EL (cell line): ENCODE measurements at places on chromosomes 2 and 18.

DNA sequence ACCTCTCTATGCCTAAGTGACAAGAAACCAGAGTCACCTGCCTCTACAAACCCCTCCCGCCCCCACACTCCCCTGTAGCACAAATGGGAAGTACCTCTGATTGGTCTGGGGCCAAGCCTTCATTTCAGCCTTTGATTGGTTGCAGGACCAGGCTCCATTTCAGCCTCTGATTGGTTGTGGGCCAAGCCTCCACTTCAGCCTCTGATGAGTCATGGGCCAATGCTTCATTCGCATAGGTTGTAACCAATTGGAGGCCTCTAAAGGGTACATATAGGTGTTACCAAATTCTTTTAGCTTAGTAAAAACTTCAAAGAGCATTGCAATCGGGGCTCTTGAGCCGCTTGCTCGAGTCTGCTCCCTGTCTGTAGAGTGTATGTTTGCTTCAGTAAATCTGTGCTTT is 25.0 kb downstream of the CCDC102B start:
- DNase-seq = no peak

DNA sequence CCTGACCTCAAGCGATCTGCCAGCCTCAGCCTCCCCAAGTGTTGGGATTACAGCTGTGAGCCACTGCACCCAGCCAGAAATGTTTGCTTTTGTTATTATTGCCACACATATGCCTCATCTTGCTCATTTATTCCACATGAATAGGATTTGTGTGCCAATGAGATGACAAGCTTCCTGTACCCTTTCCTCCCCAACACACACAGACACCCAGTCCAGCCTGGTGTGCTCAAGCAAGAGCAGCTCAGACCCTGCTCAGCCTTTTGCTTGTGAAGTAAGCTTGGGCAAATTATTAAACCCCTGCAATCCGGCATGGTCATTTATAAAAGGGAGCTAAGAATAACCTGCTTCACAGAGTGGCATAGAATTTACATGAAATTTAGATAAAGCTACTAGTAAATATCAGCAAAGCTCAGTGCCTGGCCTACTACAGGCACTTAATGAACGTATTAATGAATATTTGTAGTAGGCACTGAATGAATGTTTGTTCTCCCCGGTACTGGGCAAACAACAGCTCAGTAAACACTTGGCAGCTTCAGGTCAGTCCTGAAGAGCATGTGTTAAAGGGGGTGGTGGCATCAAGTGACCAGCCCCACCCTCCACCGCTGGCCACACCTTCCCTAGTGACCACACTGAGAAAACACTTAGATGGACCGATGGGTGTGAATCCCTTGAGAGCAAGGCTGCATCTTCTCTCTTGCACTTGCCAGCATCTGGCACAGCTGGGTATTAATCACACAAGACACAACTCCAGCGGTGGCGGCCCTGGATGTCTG is 280.2 kb downstream of the SRBD1 start:
- DNase-seq = peak; percentile 18

DNA sequence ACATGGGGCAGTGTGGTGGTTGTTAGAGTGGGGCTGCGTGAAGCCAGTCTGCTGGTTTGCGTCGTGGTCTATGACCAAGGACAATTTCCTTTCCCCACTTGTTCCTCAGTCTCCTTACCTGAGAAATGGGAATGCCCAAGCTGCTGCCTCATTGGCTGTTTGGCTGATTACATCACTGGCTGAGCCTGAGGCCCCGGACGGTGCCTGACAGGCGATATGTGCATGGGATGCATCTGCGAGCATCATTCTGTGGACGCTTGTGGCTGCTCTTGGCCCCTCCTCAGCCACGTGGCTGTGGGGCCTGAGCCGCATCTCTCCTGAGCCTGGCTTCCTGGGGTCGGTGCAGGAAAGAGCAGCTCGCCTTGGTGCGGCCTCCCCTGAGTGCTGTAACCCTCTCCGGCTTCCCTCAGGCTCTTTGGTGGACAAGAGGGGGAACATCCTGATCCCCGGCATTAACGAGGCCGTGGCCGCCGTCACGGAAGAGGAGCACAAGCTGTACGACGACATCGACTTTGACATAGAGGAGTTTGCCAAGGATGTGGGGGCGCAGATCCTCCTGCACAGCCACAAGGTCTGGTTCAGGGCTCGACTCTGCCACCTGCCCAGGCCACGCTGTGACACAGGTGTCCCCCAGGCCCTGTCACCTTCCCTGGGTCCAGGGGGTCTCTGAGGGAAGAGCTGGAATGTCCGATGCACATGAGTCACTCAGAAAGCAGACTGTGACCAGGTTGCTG is 17.2 kb downstream of the CNDP2 start:
- DNase-seq = no peak

- DNase-seq = peak; percentile 69
These were observed at the start of gene SLC40A1 for GRCh38 chr2:189580658-189581353. Gene SLC40A1, minus strand, starts transcription at chr2:189580786. Its CDS starts 326 bp downstream, at chr2:189580460.

DNA sequence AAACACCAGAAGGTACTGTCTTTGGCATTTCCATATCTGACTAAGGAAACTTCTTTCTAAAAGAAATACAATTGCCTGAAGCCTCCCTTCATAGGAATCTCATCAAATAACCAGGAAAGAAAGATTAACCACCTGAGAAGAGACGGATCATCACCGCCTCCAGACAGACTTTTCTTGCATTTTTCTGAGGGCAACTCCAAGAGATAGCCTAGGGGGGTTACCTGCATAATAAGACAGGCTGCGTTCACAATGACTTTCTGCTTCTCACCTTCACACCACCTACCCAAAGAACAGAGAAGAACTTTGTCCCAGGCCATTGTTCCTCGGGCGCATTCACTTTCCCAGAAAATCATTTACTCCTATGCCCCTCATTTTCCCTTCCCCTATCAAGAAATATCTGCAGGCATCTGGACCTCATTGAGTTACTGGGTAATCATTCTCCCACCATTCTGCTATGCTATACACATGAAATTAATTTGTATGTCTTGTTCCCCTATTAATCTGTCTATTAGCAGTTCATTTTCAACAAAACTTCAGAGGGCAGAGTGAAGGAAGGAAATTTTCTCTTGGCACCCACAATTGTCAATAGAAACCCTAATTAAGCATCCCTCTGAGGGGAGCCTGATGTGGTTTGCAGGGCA is 8.3 kb upstream of the POMC start:
- DNase-seq = no peak

DNA sequence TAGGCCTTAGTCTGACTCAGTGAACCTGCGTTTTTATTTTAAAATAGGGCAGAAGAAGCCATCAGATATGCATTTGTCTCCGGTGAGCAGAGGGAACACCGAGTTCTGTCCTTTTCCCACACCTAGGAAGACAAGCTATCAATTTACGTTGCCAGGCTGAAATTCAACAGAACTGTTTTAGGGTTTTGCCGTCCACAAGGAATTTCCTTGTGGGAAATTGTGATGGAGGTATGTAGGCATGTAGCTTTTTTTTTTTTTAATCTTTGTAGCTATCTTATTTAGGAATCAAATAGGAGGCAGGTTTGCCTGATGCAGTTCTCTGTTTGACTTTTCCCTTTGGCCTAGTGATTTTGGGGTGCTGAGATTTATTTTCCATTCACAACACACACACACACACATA is 62.0 kb upstream of the ASAP2 start:
- DNase-seq = no peak

GRCh38 chr2:206463685-206464084 is 20.4 kb downstream of the ADAM23 start:
- DNase-seq = no peak

- peak; percentile 48 for DNase-seq
These were observed 18.6 kb downstream of the LYPD1 start for GRCh38 chr2:132651115-132652045.

- peak; percentile 40 for DNase-seq
These were observed 22.6 kb upstream of the BCL2 start for GRCh38 chr18:63342206-63342605.

DNA sequence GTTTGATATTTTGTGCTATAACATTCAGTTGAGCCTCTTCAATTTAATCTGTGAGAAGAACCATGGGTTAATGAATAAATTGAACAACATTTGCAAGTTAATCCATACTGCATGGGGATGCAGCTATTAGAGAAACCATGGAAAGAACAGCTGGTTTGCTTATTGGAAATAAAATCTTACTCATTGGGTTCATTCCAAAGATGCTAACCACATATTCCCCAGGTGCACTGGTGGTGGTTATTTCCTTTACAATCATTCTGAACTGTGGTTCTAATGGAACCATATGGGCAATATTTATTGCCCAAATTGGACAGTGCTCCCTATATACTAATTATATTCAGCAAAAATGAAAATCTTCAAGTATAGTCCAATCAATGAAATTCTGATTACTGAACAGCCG is 1200.4 kb upstream of the CDH2 start:
- DNase-seq = no peak

DNA sequence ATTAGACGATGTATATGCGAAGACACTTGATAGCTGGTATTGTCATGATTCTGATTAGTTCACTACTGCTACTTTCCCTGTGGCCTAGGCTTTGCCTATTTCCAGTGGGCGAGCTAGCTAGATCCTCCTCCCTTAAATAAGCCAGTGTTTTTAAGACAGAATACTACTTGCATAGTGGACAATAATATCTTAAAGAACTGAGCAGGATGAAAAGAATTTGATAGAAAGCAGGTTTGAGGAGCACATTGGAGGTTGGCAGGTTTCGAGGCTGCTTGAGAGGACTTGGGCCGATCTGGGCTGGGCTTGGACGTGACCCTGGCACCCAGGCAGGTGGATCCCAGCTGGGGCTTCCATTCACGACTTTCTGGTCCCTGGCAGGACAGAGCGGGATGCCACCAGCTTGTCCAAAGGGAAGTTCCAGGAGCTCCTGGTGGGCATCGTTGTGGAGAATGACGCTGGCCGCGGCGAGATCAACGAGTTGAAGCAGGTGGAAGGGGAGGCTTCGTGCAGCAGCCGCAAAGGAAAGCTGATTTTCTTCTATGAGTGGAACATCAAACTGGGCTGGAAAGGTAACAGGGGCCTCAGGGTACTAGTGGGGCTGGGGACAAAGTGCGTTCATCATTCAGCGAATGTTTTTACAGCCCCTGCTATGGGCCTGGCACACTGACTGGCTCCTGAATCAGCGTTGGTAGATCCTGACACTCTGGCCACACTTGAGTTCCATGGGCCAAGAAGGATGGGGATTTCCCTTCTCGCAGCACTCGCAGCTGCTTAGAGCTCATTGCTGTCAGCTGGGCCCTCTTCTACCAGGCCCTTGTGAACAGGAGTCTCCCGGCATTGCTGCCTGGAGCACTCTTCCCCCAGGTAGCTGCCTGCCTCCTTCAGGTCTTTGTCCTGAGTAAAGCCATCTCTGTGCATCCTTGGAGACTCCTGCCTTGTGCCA is 16.9 kb downstream of the C2orf74 start:
- DNase-seq = peak; percentile 30

DNA sequence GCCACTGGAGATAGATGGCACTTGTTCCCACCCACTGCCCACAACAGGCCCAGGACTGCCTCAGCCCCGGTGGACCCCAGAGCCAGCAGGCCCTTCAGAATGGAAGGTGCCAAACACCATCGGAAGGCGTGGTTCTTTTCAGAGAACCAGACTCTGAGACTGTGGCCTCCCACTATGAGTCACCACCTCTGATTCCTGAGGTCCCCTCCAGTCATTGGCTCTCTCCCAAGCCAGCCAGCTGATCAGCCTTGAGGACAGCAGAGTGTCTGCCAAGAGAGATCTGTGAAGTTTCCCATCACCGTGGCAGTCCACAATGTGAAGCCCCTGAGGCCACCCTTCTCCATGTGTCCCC is 10.4 kb upstream of the MAP3K2 start:
- DNase-seq = peak; percentile 95

DNA sequence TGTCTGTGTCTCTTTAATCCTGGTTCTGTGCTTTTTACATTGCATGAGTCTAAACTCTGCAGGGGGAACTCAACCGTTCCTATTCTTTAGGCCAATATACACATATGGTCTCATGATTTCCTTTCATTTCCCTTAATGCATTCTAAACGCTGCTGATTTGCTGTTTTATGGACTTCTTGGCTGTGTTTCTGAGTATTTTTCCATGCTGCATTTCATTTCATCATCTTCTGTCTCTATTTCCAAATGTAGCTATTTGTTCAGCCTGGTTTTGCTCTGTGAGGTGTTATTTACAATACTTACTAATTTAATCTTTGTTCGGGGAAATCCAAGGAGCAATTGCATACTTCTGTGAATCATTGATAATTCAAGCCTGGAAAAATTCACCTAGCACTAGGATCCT is 897.2 kb downstream of the TSN start:
- no peak for DNase-seq

- DNase-seq = no peak
These were observed 35.5 kb downstream of the ZNF532 start for GRCh38 chr18:58900015-58900649.

DNA sequence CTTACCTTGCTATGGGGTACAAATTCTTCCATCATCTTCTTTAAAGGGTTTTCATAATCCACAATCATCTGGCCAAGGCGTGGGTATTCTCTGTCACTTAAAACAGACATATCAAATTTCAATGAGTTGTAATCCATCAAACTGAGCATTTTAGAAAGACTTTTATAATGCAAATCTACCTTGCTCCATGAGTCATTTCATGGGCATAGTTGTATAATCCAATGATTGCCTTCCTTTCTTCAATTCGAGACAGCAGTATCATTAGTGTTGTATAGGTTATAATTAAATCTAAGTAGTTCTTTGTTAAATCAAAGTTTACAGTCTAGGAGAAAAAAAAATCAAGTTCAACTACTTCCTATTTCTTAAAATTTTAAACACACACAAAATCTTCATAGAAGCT is 36.3 kb downstream of the NCKAP1 start:
- DNase-seq = no peak

GRCh38 chr2:44388877-44389276 is 27.1 kb downstream of the CAMKMT start:
- no peak for DNase-seq

DNA sequence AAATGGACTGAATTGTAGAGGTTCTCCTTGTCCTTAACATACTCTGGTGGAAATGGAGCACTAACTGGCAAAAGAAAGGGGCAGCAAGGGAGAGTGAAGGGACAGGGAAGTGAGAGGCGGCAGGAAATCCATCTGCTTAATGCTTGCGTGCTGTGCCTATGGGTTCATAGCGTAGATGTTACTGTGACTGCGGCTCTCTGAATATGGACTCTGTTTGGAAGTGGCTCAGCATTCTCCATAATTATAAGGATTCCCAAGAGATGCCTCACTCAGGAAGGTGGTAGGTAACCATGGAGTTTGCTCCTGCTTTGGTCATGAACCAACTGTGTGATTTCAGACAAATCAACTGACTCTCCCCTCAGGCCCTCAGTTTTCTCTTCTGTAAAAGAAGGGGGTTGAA is 50.0 kb downstream of the MYO3B start:
- DNase-seq = no peak

- no peak for DNase-seq
These were observed 185.9 kb downstream of the ICOS start for GRCh38 chr2:204122425-204122824.

- no peak for DNase-seq
These were observed 289.1 kb downstream of the ICOS start for GRCh38 chr2:204225671-204226073.

- no peak for DNase-seq
These were observed 378 bp upstream of the IAH1 start for GRCh38 chr2:9473985-9474360.
